ACHN (cell line): ENCODE measurements at places on chromosomes 7 and 10.
A peak's percentile ranks its signal among the peaks of the same experiment; 100 is the strongest.

GRCh38 chr7:25815711-25816110 is 336.3 kb upstream of the NFE2L3 start:
- DNase-seq, result no peak

- DNase-seq, result peak; percentile 62
Observed at GRCh38 chr7:151705636-151706276, 171.2 kb downstream of the PRKAG2 start.

GRCh38 chr7:115911465-115911864 is 119.1 kb downstream of the TFEC start:
- no peak for DNase-seq

- peak; percentile 37 for DNase-seq
Observed at GRCh38 chr7:44469461-44470134, 20.9 kb downstream of the NUDCD3 start.

DNA sequence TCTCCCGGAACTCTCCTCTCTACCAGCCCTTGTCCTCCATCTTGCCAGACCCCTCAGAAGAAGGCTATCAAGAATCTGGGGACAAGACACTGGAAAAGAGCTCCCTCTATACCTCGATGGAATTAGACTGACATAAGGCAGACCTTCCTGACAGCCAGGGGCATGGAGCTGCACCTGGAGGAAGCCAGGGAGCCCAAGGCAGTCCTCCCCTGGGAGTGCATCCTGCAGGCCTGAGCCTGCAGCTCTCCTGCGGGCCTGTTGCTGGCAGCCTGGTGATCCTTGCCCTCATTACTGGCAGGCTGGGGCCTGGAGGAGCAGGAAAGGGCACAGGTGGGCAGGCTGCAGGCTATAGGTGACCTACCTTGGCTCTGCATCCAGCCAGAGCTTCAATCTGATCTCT is 323.4 kb downstream of the GRID1 start:
- DNase-seq, result no peak

DNA sequence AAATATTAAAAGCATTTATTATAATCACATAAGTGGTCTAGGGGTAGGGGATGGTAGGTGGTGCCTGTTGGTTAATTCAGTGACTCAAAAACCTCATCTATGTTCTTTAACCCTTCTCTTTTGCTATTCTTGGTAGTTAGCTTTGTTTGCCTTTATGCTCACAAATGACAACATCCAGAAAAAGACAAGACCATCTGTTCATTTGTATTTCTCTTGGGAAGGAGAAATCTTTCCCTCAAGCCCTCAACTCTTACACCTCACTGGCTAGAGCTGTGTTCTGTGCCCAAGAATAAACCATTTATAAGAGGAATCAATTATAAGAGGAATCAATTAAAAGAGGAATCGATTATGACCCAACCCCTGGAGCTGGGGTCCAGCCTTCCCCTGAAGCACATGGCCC is 10.8 kb upstream of the IFRD1 start:
- DNase-seq, result no peak

GRCh38 chr7:44700322-44700721 is 48.3 kb upstream of the ZMIZ2 start:
- DNase-seq, result no peak

DNA sequence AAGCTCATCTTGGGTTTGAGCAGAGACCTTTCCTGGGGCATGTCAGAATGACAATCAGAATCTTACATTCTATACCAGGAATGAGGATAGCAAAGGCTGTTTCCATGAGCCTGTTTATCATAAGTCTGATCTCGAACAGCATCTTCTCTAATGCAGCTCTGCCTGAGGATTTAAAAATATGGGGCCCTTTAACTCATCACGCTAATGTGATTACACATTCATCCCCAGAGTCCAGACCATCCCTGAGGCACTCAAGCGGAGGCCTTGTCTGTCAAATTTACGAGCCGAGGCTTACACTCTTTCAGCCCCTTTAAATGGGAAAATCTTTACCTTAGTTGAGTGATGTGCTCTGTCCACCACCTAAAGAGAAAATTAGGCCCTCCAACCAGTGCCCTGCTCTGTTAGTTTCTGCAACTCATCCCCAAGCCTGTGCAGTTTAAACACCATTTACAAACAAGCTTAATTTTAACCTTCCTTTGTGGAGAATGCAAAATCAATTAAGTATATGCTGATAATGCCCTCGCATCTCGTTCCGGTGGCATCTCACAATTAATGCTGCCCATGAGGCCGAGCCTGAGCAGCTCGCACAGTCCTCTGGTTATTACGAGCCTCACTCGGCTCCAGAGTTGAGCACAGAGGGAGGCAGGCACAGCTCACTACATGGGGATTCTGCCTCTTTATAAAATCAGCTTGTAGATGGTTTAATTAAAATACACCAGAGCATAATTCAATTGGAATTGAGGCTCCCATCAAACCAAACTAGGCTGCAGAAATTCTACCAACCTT is 16.0 kb downstream of the CHST15 start:
- DNase-seq, result no peak

GRCh38 chr7:7972128-7972527 is 3.5 kb downstream of the GLCCI1 start:
- DNase-seq, result peak; percentile 59

GRCh38 chr7:38284553-38284952 is 11.1 kb upstream of the TARP start:
- no peak for DNase-seq

DNA sequence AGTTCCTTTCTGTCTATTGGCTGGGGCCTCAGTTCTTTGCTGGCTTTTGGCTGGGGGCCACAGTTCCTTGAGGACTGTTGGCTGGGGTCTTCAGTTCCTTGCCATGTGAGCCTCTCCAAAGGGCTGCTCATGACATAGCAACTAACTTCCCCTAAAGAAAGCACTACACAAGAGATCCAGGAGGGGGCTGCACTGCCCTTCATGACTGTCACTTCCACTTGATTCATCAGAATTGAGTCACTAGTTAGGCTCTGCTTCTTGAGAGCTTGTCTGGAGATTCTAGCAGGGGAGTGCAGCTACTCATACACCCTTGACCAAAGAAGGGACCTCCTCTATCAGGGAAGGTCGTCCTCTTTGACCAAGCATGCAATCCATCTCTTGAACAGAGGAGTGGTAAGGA is 38.0 kb upstream of the MKX start:
- peak; percentile 41 for DNase-seq

GRCh38 chr10:116324951-116325635 is 845 bp downstream of the CCDC172 start:
- DNase-seq, result no peak
